Stimulated activated CD4-positive, alpha-beta T cell treated with anti-CD3 and anti-CD28 coated beads, Interleukin-12 subunit alpha, Interleukin-12 subunit beta, amount 100 ng/mL, for 24 hours (primary cell): ENCODE measurements at places on chromosomes 16 and 17.

DNA sequence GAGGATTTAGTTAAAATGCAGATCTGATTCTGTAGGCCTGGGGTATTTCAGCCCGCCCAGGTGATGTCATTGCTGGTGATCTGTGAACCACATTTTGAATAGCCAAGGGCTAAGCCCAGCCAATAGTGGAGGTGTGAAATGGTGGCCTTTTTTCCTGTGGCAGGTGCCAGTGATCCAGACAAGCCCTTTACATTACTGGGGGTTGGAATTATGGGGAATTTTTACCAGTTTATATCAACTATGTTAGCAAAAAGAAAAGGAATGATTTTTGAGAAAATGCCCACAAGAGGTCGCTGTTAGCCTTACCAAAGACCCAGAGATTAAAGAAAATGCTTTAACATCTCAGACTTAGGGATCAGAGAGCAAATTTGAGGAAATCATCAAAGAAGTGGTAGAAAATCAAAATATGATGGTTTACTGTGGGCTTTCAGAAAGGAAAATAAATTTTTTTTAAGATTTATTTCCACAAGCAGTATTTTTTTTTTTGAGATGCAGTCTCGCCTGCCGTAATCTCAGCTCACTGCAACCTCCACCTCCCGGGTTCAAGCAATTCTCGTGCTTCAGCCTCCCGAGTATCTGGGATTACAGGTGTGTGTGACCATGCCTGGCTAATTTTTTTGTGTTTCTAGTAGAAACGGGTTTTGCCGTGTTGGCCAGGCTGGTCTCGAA, 3.9 kb downstream of the VPS35L start:
- DNase-seq = no peak

- DNase-seq = no peak
Measured at GRCh38 chr16:62760398-62760797, 724.2 kb upstream of the CDH8 start.

DNA sequence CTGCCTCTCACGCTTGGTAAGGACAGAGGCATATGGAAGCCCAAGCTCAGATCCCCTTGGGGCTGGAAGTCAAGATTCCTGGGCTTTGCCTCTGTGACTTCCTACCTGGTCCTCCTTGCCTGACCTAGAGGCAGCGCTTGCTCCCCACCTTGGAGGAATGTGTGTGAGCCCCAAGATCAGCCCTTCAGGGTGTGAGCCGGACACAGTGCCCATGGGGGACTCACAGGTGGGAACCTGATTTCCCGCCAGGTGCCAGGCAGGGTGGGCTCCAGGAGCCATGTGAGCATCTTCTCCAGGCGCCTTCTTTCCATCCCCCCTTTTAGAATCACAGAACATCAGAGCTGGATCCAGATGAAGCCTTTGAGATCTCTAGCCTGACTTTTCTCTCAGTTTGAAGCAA, 10.2 kb downstream of the CD300LG start:
- DNase-seq = no peak

DNA sequence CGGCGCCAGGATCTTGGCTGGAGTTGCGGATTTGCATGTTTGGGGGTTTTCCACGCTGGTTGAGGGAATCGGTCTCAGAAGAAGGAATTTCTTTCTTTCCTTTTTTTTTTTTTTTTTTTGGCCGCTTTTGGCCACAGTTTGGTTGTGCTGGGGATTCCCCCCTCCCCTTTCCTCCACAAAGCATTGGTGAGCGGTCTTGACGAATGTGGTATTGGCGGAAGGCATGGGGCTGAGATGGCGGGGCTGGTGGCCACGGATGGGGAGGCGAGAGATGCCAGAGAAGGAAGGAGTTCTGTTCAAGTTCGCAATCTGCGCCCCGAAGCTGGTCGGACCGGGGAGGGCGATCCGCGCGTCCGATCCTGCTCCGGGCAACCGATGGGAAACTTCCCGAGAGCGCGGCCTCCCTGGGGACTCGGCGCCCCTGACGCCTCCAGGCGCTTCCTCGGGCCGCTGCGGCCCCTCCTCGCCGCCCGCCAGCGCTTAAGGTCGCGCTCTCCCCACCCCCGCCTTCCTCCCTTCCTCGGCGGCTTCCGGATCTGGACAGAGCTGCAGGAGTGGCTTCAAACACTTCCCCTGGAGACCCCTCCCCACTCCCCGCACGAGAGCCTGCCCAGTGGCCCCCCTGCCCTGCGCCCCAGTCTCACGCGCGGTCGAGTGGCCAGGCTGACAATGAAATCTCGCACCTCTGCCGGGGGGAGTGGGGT, 43.2 kb downstream of the RAI1 start:
- peak; percentile 17 for DNase-seq

DNA sequence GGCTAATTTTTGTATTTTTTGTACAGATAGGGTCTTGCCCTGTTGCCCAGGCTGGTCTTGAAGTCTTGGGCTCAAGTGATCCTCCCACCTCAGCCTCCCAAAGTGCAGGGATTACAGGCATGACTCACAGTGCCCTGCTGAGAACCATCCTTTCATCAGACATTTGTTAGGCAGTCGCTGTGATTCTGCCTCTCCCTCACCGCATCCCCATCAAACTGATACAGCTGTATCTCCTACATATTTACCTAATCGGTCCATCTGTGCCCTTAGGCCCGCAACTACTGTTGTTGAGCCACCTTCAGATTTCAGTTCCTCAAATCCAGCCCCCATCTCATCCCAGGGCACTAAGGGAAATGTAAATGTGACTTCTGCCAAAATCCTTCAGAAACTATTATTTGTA, 2.0 kb upstream of the SLC43A2 start:
- no peak for DNase-seq

DNA sequence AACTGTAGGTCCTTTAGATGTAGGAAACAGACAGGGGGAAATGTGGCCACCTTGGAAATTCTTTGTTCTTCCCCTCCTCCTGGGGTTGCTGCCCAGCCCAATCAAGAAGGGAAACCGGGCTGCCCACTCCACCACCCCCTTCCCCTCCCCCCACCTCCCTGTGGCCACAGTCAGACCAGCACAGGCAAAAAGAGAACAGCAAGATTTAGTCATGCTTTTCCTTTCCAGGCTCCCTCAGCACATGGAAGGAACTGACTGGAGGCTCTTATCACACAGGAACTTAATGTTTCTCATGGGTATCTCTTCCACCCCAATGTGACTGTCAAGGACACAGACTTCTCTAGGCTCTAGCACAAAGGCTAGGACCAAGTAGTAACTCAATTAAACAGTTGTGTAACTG, 3.0 kb upstream of the CCL1 start:
- DNase-seq = no peak

- DNase-seq = no peak
Measured at GRCh38 chr17:48575673-48576478, 2.3 kb downstream of the HOXB4 start.

DNA sequence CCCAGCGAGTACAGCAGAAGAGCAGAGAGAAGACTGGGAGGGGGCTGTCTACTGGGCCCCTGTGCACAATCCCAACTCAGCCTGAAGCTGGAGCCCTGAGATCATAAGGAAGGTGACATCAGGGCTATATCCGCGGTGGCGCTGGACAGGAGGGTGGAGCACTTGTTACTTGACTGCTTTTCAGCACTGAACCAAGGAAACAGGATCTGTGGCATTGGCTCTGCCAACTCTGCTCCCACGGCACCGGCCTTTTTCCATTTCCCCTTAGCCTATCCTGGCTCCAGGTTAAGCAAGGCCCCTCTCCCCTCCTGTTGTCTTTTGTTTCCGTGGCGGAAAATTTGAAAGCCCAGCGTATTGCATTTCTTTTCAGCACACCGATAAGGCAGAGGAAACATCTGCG, 125.0 kb upstream of the IRX3 start:
- no peak for DNase-seq

GRCh38 chr17:82495844-82496528, 23.5 kb upstream of the FOXK2 start:
- DNase-seq = no peak

- peak; percentile 54 for DNase-seq
Measured at GRCh38 chr16:50671644-50672260, 9.4 kb downstream of the SNX20 start.

- no peak for DNase-seq
Measured at GRCh38 chr16:27335349-27336053, 21.7 kb downstream of the IL4R start.

DNA sequence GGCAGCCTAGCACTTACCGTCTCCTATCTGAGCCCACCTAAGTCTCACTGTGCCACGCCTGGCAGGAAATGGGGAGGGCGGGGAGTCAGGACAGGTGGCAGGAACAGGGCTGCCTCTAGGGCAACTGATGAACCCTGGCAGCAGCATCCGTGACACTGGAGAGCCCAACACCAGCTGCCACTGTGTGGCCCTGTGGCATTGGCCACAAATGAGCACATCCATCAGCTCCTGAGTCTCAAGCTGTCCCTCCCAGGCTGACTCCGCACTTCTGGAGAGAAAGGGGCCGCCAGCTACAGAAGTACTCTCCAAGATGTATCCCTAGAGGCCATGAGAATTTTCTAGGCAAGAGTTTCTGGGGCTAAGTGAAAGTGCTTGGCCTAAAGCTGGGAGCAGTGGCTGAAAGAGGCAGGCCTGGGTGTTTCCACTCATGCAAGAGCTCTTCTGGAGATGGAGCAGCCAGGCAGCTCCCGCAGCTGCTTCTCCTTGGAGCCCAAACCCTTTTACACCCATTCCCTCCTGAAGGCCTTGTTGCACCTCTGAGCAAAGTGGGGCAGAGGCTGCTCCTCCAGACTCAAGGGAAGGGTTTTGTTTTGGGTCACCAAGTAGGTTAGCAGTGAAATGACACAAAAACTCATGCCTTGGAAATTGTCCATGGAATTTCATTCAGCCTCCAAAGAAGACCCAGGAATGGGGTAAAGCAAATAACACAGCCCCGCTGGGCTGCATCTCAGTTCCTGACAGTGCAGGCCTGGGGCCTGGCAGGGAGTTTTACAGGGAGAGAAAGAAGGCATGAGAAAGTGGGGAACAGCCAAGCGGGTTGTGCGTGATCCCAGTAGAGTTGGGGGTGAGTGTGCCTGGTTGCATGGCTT, 25.8 kb downstream of the PEMT start:
- DNase-seq = no peak

GRCh38 chr17:74759243-74759801, 10.9 kb downstream of the NHERF1 start:
- no peak for DNase-seq

- no peak for DNase-seq
Measured at GRCh38 chr16:72938795-72939164, 109.1 kb downstream of the ZFHX3 start.

GRCh38 chr16:72427051-72427782, 255.3 kb upstream of the PMFBP1 start:
- DNase-seq = no peak

- DNase-seq = no peak
Measured at GRCh38 chr16:17205279-17206211, 265.2 kb downstream of the XYLT1 start.

- DNase-seq = no peak
Measured at GRCh38 chr17:74523308-74523707, 8.0 kb downstream of the CD300LB start.

GRCh38 chr17:4127555-4127954, 15.3 kb downstream of the ZZEF1 start:
- no peak for DNase-seq

- no peak for DNase-seq
Measured at GRCh38 chr17:48159232-48159631, 51.7 kb downstream of the SNX11 start.

GRCh38 chr16:85991425-85991824, 92.5 kb downstream of the IRF8 start:
- no peak for DNase-seq
